Neuronal stem cell (in vitro differentiated cells): ENCODE measurements at places on chromosomes 4 and X.
A peak's percentile ranks its signal among the peaks of the same experiment; 100 is the strongest.

GRCh38 chr4:66741081-66741480, 804.2 kb downstream of the CENPC start:
- H3K27ac ChIP-seq = no peak overlapping the region
- no peaks in the 10 kb centered on the region for H3K36me3 ChIP-seq
- no peak overlapping the region for H3K4me3 ChIP-seq
- H3K27me3 ChIP-seq = no peaks in the 10 kb centered on the region
- DNase-seq = no peak

GRCh38 chrX:53421125-53421524, 1.3 kb downstream of the SMC1A start:
- H3K27ac ChIP-seq = no peak overlapping the region
- no peaks in the 10 kb centered on the region for H3K4me1 ChIP-seq
- H3K27me3 ChIP-seq = no peaks in the 10 kb centered on the region
- H3K4me3 ChIP-seq = peak overlapping the region; percentile 67

DNA sequence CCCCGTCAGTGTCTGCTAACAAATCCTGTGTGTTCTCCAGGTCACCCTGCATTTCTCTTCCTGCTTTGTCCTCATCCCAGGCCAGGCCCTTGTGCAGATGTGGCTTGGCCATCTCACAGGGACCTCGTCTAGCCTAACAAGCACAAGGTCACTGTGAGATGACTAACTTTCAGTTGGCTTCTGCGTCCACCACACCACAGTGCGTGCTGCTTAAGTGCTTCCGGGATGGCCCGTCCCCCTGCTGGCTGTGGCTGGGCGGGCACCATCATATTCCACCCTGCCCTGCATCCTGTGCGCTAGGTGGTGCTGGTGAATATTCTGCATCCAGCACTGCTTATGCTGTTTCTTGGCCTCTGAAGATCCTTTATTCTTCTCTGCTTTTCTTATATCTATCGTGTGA, 33.8 kb downstream of the RBBP7 start:
- H3K27ac ChIP-seq = no peak overlapping the region
- no peaks in the 10 kb centered on the region for H3K4me1 ChIP-seq
- H3K4me3 ChIP-seq = no peak overlapping the region
- no peak for DNase-seq
- H3K27me3 ChIP-seq = no peaks in the 10 kb centered on the region
- H3K36me3 ChIP-seq = peaks cover 93% of the 10 kb centered on the region

GRCh38 chr4:14404730-14405129, 597.6 kb upstream of the CPEB2 start:
- H3K27me3 ChIP-seq = no peaks in the 10 kb centered on the region
- no peaks in the 10 kb centered on the region for H3K4me1 ChIP-seq
- H3K36me3 ChIP-seq = no peaks in the 10 kb centered on the region
- no peak overlapping the region for H3K27ac ChIP-seq

DNA sequence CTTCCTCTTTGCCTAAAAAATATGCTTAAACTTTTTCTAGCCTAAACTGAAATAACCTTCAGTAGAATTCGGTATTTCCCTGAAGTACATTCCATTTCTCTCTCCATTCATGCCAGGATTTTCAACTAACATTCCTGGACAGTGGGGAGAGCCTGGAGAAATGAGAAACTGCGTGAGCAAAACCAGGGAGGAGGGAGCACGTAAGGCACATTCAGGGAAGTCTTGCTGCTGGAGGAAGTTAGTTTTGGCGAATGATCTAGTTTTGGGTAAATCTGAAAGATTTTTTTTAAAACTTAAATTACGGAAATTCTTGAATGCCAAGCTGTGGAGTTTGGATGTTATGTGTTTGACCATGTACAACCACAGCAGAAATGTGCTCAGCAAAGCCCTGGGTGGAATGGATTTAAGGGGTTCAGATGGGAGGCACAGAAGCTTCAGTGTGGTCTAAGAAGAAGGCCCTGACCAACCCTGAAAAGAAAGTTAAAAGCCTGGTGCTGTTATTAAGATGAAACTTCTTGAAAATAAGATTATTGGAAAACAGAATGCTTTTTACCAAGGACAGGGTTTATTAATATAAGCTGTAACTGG, 347.8 kb downstream of the ANK2 start:
- H3K4me3 ChIP-seq = no peak overlapping the region
- DNase-seq = no peak
- H3K4me1 ChIP-seq = no peaks in the 10 kb centered on the region
- no peak overlapping the region for H3K27ac ChIP-seq
- H3K27me3 ChIP-seq = no peaks in the 10 kb centered on the region
- no peaks in the 10 kb centered on the region for H3K36me3 ChIP-seq
